ENCODE measurements at places on chromosomes 16 and 17.
A peak's percentile ranks its signal among the peaks of the same experiment; 100 is the strongest.

DNA sequence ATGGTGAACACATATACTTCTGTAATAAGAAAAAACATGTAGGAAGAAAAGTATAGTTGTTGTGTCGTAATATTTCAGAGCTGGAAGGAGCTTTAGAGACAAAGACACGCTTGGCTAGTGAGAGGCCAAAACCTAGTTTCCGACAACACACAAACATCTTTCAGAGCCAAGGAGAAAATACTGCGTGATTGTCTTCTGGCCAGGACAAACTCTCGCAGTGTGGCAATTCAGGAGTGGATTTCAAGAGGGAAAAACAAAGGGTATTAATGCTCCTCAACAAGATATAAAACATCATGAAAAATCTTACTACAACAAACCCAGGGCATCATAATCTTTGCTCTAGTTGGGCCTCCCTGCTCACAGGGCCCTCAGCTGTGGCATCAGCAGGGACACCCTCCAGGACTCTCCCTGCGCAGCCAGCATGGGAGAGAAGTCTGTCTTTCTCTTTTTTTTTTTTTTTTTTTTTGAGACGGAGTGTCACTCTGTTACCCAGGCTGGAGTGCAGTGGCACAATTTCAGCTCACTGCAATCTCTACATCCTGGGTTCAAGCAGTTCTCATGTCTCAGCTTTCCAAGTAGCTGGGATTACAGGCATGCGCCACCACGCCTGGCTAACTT lies 66.4 kb downstream of the CYB5B start:
- no peak for DNase-seq

DNA sequence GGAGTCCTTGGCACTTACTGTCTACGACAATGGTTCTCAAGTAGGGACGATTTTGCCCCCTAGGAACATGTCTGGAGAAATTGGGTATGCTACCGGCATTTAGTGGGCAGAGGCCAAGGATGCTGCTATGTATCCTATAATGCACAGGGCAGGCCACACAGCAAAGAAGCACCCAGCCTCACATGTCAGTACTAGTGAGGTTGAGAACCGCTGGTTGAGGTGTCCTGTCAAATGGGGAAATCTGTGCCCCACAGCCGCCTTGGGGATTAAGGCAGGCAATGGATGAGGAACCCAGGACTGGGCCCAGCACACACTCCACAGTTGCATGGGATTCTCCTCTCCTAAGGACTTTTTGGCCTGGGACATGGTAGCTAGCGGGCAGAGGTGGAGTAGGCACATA lies 86.7 kb upstream of the TOB1 start:
- DNase-seq: no peak

DNA sequence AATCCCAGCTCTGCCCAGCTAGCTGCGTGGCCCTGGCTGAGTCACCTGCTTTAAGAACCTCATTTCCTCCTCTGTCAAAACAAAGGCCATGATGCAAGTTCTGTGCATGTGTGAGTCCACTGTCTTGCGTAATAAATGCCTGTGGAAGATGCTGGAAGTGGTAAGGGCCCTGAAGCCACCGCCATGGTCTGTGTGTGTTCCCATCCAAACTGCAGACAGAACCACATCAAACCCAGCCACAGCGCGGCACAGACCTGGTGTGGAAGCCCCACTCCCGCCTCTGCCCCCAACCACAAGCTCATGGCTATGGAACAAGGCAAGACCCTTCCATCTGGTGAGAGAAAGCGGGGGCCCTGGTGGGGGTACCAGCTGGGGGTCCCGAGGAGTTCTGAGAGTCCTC lies 26.0 kb downstream of the NECAB2 start:
- peak; percentile 57 for DNase-seq

GRCh38 chr17:17951524-17951923 lies 20.7 kb downstream of the TOM1L2 start:
- no peak for DNase-seq

- no peak for DNase-seq
These were observed 91.8 kb downstream of the FOXL1 start for GRCh38 chr16:86669937-86670749.

- DNase-seq: no peak
These were observed 800 bp downstream of the COX4I1 start for GRCh38 chr16:85800321-85800669.

DNA sequence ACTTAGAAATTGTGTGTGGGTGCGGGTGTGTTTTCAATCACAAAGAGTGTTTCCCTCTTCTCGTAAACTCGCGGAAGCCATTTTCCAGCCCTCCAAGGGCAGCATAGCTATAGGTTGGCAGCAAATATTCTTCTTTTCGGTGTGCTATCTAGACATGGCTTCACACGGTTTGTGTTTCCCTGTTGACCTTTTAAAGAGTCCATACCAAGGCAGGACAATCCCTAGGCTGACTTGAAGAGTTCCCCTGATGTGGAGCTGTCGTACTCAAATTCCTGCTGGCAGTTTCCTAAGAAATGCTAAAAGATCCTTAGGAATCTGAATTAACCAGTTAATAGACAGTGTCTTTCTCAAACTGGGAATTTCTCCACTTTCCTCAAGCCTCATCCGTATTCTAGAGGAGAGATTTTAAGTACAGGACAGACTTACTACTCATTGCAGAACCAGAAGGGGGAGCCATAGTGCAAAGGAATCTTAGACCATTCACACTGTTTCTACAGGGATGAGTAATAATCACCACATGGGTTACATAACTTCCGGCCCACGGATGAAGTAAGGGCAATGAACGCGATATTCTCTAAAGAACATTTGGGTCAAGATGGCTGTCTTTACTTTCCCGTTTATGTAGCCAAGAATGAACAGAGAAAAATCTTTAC lies 288.6 kb upstream of the ELAC2 start:
- DNase-seq: peak; percentile 63

- DNase-seq: peak; percentile 35
These were observed 19.6 kb upstream of the CEP20 start for GRCh38 chr16:15907863-15908478.

DNA sequence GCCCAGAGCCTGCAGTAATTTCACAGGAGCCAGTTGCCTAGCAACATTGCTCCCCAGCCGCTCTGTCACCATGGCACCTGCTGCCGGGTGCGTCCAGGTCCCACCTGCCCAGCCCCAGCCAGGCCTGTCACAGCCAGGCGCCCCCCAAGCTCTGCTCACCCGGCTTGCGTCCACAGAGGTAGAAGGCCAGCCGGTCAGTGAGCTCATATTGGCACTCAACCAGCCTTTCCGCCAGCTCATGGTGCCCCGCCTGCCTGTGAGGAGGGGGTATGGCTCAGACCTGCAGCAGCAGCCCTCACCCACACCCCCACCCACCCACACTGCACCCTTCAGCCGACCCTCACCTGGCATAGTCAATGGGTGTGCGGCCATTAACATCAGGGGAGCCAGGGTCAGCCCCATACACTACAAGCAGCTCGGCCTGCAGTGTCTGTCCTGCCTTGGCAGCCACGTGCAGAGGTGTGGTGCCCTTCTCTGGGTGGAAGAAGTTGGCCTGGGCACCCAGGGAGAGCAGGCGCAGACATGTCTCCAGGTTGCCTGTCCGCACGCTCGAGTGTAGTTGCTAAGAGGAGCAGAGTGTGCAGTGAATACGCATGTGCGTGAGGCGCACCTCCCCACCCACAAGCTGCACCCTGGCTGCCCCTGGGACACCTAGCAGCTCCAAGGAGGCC lies 7.7 kb downstream of the GIT1 start:
- no peak for DNase-seq

GRCh38 chr17:34434052-34434451 lies 71.0 kb upstream of the CCL1 start:
- DNase-seq: no peak

GRCh38 chr16:82625066-82625968 lies 1.5 kb upstream of the CDH13 start:
- DNase-seq: no peak

- DNase-seq: no peak
These were observed 109.8 kb downstream of the MSI2 start for GRCh38 chr17:57366177-57366557.

GRCh38 chr17:67700725-67701119 lies 17.0 kb upstream of the NOL11 start:
- DNase-seq: no peak

- no peak for DNase-seq
These were observed 108.5 kb downstream of the ZNF778 start for GRCh38 chr16:89325861-89326471.

- no peak for DNase-seq
These were observed 606 bp downstream of the ABCA10 start for GRCh38 chr17:69228018-69228417.

DNA sequence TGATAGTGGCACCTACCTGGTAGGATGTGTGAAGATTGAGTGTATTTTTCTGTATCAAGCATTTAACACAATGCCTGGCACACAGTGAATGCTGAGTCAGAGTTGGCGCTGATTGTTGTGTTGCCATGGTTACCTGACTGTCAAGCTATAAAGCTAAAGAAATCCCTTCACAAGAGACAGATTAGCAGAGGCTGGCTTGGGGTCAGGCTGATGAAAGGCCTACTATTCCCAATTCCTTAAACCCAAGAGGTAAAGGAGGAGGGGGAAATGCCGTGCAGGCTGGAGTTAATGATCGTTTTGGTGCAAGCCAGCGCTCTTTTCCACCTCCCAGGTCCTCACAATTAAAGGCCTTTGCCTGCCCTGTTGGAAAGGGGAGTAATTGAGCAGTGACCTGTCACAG lies 5.9 kb downstream of the CLEC19A start:
- no peak for DNase-seq

DNA sequence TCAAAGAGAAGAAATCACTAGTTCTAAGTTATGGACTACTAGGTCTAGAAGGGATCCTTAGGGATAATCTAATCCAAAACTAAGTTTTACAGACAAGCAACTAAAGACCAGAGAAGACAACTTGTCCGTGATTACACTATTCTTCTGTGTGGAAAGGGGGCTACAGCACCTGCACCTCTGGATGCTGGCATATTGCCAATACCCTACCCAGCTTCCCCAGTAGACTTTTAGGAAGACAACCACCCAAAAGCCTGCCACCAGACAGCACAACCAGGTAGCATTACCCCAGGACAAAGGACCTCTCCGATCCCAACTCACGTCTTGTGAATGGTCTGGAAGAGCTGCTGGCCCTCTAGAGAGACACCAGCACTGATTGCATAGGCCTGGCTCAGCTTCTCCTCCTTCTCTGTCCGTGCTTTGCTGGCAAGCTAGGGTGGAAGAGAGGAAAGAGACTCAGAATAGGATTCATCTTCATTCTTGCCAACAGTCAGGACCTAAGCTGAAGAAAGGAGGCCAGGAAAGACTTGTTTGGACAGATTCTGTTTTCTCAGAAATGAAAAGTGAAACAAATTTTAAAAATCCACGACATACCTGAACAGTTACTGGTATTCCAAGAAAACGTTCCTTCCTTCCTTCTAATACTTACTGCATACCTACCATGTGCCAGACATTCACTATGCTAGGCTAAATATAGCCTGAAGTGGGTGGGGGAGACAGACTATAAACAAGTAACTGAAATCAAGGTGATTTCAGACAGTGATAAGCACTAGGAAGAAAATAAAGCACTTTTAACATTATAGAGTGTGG lies 25.3 kb upstream of the TMEM101 start:
- no peak for DNase-seq

DNA sequence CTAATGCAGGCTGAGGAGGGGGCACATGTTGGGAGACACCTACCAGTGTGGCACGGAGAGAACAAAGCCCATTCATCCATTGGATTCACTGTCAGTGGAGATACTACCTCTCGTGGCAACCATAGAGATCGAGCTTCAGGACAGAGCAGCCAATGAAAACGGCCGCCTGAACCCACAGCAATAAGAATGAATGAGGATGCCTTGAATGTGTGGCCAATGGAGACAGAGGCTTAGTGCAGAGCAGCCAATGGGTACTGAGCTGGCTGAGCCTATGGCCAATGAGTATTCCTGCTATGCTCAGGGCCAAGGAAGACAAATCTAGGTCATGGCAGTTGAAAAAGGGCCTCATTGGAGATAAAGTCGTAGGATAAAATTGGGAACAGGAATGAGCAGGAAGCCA lies 10.9 kb downstream of the ARHGEF15 start:
- DNase-seq: no peak

DNA sequence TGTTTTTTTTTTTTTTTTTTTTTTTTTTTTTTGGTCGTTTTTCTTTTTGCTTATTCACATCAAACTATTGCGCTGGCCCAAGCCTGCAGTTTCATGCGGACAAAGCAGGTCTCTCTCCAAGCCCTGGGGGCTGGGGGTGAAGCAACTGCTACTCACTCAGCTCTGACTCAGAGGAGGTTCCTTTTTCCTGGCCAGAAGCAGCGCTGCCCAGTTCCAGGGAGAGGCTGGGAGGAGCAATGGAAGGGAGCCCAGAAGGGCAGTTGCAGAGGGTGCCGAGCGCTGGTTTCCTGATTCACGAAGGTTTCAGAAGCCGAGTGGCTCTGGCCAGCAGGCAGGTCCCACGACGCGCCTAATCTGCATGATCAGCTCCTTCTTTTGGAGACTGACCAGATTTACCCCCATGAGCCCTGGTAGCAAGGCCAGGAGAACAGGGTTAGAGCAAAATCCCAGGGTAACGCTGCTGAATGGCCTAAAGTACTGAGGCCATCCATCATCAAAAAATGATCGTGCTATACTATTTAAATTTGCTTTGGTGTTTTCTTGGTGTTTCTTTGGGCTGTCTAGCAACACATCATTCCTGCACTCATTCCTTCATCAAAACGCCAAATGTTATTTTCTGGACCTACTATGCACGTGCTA lies 144.7 kb upstream of the SOX9 start:
- DNase-seq: peak; percentile 73

DNA sequence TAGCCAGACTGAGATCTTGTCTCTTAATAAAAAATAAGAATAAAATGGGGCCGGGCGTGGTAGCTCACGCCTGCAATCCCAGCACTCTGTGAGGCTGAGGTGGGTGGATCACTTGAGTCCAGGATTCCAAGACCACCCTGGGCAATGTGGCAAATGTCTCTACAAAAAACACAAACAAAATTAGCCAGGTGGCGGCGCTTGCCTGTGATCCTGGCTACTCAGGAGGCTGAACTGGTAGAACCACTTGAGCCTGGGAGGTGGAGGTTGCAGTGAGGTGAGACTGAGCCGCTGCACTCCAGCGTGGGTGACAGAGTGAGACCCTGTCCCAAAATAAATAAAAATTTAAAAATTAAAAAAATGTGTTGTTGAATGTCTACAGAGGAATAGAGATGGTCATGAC lies 2.9 kb upstream of the DEF8 start:
- DNase-seq: no peak

DNA sequence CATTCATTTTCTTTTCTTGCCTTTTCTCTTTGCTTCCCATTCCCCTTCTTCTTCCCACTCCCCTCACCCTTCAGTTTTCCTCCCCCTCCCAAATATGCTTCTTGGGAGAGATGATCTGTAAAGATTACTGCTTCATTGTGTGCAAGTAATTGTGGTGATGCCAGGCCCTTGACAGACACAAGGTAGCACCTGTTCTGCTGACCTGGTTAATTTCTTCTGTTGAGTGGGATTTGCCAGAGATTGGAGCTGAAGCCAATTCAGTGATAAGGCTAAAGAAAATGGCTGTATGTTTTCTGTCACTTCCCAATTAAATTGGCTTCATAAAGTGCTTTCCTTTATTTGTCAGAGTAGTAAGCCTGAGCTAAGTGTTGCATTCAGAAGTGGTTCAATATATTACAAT lies 44.5 kb downstream of the AATF start:
- DNase-seq: no peak

GRCh38 chr17:48529683-48530009 lies 1.2 kb downstream of the HOXB1 start:
- no peak for DNase-seq

Data from SW 1271 (cell line).